ENCODE measurements at places on chromosomes 7 and 10.
A peak's percentile ranks its signal among the peaks of the same experiment; 100 is the strongest.

DNA sequence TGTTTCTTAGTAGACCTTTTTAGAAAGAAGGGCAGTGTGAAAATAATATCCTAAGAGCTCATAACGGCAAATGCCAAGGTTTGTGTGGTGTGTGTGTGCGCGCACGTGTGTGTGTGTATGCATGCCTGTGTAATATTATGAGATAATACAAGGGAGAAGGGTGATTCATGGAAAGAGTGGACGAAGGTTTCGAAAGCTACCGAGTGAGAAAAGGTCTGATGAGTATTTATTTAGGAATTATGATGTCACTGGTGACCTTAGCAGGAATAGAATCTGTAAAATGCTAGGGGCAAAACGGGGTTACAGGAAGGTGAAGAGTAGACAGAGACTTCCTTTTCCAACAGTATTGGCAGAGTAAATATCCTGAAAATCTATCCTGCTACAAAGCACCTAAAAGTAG lies 107.3 kb downstream of the AHR start:
- no peak for DNase-seq

GRCh38 chr10:26485150-26485941 lies 47.2 kb downstream of the APBB1IP start:
- no peak for DNase-seq

DNA sequence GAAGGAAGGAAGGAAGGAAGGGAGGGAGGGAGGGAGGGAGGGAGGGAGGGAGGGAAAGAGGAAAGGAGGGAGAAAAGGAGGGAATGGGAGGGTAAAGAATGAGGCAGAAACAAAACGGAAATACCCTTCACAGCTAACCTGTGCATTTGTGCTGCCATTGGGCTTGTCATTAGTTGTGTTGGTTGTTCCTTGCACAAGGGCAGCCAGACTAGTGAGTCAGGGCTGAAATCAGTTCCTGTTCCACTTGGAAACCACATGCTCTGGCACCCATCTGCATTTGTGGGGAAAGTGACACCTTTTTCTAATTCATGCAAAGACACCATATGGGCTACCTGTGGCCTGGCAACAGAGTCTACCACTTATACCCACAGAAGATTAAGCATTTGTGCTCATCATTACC lies 1004.0 kb upstream of the C7orf33 start:
- no peak for DNase-seq

GRCh38 chr7:50661345-50662040 lies 96.3 kb upstream of the DDC start:
- no peak for DNase-seq

DNA sequence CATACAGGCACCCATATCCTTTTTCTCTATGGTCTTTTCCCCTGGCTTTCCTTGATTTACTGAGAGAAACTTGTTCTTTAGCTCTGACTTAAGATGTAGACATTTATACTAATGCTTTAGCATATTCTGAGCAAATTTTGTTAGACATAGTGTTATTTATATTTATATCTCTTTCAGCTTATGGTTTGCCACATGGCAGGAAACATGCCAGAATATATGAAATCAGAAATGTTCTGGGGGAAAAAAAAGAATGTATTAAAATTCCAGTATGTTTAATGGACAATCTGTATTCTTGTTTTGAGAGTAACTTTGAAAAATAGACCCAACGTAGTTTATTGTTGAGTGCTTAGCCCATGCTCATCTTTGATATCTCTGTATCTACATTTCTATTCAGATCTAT lies 10.1 kb upstream of the GGCT start:
- DNase-seq = no peak

- no peak for DNase-seq
Observed at GRCh38 chr7:42250411-42250810, 13.4 kb upstream of the GLI3 start.

DNA sequence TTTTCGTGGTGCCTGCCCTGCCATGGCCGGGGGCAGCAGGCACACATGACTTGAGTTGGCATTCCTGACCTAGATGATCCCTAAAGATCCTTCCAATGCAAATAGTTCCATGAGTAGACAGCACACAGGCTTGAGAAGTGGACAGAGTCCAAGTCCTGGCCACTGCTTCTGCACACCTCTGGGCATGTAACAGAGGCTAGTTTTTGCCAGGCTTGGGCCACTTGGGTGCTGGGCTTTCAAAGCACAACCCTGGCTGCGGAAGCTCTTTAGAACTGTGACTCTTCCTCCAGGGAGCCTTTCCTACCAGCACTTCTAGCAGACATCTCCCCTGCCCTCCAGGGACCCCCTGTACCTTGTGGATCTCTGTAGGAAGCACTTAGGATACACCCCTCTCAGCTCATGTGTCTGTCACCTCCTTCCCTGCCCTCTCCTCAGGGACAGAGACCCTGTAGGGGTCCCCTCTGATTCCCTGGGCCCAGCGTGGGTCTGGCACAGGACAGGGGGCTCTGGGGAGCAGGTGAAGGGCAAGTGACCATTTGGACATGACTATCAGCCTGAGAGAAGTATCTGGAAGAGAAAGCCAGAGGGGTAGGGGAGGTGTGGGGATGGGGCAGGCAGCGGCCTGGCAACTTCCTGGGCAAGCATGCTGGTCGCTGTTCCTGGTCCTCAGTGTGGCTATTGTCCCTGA lies 36.2 kb downstream of the ZCCHC24 start:
- DNase-seq = peak; percentile 16

- DNase-seq = no peak
Observed at GRCh38 chr7:84705079-84705478, 481.8 kb downstream of the SEMA3D start.

DNA sequence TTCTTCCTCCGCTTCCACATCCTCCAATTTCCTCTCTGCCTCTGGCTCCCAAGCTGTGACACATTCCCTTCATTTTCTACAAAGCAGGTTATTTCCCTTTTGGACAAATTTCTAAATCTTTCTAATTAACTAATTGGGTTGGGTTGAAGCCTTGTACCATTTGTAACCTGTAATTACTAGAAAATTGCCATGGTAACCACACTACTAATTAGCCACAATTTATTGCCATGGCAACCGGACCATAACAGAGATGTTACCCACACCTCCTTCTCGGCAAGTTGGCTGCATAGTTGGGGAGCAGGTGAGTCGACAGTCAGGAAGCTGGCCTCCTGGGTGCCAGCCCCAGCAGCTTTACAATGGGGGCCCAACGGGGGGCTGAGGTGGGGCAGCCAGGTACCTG lies 61.6 kb downstream of the GOLGA7B start:
- no peak for DNase-seq

DNA sequence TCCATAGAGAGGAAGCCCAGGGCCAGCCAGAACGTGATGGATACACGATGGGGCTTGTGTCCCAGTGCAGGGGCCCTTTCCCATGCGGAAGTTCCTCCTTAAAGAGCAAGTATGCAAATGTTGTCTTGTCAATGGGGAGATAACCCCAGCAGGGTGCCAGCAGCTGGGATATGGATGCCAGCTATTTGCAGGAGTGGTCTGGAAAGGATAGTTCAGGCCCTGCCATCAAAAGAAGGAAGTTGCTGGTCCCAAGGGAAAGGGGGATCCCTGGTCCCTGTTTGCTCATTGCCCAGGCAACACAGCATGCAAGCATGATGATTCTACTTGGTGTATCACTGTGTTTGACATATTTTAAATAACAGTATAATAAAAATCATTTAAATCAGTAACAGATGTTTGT lies 73.1 kb upstream of the HECW1 start:
- DNase-seq = peak; percentile 34

GRCh38 chr7:11681461-11681860 lies 150.5 kb downstream of the THSD7A start:
- DNase-seq = no peak

- DNase-seq = no peak
Observed at GRCh38 chr7:2138146-2138765, 94.5 kb downstream of the MAD1L1 start.

DNA sequence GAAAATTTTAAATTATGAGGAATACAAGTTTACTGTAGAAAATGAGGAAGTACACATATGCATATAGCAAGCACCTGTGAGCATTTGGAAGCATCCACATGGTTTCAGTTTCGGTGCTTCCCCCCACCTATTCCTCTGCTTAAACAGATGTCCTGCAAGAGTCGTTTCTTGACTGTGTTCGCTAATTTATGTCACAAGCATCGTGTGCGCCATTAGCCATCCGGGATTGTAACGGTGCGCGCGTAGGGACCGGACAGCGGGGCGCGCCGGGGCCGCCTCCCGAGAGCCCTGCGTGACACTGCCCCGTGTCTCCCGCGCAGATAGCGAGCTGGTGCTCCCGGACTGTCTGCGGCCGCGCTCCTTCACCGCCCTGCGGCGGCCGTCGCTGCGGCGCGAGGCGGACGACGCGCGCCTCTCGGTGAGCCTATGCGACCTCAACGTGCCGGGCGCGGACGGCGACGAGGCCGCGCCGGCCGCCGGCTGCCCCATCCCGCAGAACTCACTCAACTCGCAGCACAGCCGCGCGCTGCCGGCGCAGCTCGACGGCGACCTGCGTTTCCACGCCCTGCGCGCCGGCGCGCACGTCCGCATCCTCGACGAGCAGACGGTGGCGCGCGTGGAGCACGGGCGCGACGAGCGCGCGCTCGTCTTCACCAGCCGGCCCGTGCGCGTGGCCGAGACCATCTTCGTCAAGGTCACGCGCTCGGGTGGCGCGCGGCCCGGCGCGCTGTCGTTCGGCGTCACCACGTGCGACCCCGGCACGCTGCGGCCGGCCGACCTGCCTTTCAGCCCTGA lies 90.9 kb downstream of the NEURL1 start:
- DNase-seq = peak; percentile 72

DNA sequence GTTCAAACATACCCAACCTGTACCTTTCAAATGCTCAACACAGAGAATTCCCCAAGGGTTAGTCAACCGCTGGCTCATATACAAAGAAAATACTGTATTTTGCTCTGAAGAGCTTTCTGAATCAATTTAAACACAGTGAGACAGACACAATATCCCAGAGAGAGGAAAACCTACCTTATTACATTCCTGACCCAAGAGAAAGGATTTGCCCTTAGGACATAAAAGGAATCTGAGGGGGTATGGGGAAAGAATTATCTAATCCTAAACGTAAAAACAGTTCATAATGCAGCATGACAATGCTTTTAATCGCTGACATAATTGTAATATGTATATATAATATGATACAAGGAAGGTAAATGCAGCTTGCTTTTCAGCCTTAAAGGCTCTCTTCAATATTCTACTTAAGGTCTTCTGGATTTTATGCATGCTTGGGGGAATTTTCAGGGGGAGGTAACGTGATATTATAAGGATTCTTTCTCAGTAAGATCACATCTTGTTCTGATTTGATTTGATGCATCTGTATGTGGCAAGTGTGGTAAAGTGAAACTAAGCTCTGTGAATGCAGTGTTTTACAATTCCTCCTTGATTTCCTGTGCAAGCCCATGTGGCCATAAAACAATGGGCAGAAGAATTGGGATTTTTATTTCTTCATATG lies 240.5 kb downstream of the GLI3 start:
- DNase-seq = no peak

Data from left hindlimb (tissue), 1 donor.